ENCODE measurements at places on chromosomes 5 and 9.

GRCh38 chr9:87113874-87114273, 166.6 kb upstream of the GAS1 start:
- DNase-seq = no peak

- DNase-seq = no peak
Measured at GRCh38 chr9:22052376-22052945, 43.4 kb upstream of the CDKN2B start.

DNA sequence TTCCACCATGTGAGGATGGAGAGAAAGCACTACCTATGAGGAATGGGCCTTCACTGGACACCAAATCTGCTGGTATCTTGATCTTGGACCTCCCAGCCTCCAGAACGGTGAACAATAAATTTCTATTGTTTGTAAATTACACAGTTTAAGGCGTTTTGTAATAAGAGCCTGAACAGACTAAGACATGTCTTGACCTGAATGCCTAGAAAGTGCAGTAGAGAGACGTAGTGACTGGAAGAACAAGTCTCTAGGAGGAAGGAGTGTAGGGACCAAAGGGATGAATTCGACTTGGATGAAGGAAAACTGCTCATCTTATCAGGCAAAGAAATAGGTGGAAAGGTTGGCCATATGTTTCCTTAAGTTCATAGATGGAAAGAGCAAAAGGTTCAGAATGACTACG, 309.8 kb upstream of the RGMB start:
- no peak for DNase-seq

DNA sequence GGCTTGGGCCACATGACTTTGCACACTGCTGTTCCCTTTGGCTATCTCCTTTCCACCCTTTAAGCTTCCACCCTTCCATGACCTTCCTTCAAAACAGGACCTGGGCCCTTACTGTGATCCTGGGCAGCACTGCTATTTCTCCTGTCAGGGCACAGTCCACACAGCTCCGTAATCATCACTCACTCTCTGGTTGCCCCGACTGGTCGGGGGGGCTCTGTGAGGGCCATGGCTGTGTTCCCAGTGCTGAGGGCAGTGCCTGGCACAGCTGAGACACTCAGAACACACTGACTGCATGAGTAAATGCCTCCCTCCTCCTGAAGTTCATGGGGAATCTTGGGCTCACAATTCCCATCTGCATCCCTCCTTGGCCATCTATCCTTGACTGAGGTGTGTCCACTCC, 12.2 kb downstream of the TRAF1 start:
- DNase-seq = no peak

DNA sequence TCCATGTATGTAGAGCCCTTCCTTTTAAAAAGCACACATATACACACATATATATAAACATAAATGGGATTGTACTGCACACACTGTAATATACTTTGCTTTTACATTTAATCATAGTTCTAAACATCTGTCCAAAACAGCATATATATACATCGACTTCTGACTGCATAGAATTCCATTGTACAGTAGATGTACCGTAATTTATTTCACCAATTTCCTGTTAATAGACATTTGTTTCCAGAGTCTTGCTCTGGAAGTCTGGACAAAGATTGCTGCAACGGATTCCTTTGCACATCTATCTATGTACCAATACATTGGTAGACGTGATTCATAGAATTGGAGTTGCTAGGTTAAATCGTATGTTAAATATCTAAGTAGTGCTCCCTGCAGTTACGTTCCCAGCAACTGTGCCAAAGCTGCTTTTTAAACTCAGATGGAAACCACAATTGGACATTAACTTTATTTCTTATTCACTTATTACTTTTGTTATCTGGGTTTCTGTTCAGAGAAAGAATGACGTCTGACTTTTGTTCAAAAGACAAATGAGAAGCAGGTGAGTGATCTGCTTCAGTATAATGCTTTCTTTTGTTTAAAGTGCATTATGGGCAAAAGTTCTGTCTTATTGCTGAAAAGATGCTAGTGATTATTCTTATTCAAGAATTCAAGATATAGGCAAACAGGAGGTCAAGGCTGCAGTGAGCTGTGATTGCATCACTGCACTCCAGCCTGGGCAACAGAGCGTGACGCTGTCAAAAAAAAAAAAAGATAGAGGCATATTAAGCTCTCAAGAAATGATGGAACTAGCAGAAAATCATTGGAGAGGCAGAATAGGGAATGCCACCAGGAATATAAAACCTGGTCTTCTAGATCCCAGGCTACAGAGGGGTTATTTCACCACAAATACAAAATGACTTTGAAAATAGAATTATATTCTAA, 138.2 kb downstream of the FGF1 start:
- no peak for DNase-seq

DNA sequence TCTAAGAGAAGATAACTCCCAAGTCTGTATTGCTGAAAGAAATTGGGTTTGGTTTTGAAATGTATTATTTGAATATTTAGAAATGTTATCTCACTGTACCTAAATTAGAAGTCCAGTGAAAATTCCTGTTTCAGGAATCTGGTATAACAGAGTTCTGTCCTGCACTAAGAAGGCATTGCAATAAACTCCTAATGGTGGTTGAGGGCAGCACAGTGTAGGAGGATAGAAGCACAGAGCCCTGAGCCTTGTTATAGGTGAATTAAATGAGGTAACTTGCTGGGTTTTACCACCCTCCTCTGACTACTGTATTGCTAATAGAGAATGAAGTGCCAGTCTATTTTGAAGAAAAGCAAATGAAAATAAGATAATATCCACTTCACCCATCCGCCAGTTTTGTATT, 143.4 kb downstream of the CD180 start:
- DNase-seq = no peak

DNA sequence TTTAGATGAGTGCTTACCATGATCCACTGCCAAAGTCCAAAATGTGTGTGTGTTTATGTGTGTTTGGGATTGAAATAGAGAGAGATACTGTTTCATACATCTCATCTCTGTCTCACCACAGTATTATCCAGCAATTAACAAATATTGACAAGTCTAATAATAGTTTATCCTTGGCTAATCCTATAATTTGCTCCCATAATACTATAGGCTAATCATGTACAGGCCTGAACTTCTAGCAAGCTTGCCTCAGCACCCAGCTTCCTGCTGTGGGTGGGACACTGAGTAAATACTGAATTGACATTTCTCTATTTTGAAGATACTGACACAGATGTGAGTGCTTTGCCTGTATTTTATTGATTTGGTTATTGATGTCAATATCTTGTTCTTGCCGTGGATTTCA, 35.3 kb upstream of the KCNV2 start:
- no peak for DNase-seq

Data from HuH-7 (cell line).